ENCODE measurements at places on chromosomes 7 and 10.

- DNase-seq, result no peak
Observed at GRCh38 chr7:90222811-90223725, 11.5 kb downstream of the STEAP2 start.

DNA sequence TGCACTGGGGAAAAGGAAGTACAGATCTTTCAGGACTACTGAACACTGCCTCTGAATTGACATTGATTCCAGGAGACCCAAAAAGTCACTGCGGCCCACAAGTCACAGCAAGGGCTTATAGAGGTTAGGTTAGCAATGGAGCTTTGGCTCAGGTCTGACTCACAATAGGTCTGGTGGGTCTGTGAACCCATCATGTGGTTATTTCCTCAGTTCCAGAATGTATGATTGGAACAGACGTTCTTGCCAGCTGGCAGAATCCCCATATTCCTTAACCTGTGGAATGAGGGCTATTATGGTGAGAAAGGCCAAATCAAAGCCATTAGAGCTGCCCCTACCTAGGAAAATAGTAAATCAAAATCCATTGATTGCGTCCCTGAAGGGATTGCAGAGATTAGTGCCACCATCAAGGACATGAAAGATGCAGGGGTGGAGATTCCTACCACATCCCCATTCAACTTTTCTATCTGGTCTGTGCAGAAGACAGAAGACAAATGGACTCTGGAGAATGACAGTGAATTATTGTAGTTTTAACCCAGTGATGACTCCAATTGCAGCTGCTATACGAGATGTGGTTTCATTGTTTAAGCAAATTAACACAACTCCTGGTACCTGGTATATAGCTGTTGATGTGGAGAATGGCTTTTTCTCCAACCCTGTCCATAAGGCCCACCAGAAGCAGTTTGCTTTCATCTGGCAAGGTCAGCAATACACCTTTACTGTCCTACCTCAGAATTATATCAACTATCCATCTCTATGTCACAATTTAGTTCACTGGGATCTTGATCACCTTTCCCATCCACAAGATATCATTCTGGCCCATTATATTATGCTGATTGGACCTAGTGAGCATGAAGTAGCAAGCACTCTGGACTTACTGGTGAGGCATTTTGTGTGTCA, 44.5 kb upstream of the PIK3CG start:
- no peak for DNase-seq

GRCh38 chr10:126940670-126941310, 35.6 kb downstream of the DOCK1 start:
- DNase-seq, result no peak

DNA sequence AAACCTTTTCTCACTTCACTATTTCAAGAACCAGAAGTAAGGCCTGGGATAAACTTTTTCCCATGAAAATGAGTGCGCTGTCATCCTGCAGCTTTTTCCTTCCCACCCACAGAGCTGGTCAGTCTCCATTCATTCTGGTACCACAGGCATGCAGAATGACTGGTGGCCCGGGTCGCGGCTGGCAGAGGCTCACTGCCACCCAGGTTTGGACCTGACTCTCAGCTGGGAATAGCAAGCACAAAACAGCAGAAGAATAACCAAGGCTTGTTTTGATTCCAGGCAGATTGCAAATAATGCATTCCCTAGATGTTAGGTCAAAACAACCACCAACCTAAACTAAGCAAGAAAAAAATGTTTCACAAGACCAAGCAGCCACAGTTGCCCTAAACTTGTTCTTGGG, 190.5 kb upstream of the NRP1 start:
- no peak for DNase-seq

DNA sequence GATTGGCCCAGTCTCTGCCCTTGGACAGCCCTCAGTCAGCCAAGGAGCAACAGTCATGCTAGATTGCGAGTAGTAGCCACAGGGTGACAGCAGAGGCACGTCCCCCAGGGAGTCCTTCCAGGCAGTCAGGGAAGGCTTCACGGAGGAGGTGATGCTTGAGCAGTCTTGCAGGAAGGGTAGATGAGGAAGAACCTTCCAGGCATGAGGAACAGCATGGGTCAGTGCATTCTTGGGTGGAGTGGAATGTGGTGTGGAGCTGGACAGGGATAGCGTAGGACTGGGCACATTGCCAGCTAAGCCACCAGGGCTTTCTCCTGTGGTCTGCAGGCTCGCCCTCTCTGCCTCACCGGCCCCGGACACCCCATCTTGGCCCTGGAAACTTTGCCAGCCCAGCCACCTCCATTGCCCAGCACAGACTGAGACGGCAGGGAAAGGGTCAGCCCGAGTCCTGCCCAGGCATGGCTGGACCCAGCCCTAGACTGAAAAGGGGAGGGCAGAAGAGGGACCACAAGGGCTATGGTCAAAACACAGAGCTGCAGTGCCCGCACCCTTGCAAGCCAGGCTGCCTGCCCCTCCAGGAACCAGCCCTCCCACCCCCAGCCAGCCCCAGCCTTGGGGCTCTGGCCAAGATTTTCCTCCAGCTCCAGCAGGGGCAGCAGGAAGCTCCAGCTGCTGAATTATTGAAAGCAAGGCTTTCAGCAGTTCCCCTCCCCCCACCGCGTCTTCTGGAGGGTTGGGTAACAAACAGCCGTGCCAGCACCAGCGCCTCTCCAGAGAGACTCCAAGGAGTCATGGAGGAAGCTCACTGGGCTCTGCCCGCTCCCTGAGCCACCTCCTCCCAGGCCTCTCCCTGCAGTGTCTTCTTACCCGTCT, 18.7 kb downstream of the SRRM3 start:
- DNase-seq, result no peak

- DNase-seq, result no peak
Observed at GRCh38 chr7:133582766-133583523, 330.1 kb downstream of the EXOC4 start.
